ENCODE measurements at places on chromosomes 12 and 14.

GRCh38 chr14:79096811-79097210 lies 926.6 kb downstream of the NRXN3 start:
- no peak for DNase-seq

GRCh38 chr12:126776026-126776655 lies 1490.8 kb upstream of the TMEM132C start:
- DNase-seq, result no peak

GRCh38 chr14:44814196-44814595 lies 147.6 kb downstream of the KLHL28 start:
- no peak for DNase-seq

DNA sequence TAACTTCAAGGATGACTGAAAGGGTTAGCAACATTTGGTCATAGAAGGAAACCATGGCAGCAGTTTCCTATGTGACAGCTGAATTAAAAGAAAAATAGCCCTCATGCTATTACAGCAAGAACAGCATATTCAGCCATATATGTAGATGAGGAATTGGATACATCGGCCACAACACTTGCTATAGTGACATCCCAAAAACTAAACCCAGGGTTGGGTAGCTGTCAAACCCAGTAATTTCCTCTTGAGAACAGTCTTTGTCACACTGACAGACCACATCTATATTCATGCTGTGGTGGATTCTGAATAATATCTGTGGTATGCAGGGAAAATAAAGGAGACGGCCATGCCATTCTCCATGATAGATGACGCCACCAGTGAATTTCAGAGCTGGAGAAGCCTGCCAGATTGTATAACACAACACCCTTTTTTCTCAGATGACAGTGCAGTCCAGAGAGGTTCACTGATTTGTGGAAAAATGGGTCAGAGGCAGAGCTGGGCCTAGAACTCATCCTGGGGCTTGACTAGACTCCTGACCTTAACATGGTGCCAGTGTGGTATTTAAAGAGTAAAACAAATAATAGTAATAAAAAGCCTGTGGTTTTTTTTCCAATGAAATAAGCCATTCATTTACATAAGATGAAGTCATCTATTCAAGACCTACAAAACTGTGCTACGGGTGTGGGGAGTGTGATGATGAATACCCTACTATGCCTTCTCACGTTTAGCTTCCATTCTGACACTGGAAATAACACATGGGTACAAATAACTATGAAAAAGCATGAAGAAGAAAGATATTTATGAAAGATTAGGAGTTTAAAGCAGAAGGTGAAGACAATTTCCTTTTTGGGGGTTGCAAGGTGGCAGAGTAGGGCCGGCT lies 32.3 kb downstream of the EFCAB11 start:
- no peak for DNase-seq

- DNase-seq, result no peak
These were observed 5.1 kb downstream of the PRKAG1 start for GRCh38 chr12:49013428-49013827.
